Skin of body (tissue), 3 donors: ENCODE measurements at places on chromosomes 3 and 15. TPM values are rescaled to one million over a fixed set of nuclear protein-coding genes. Genes with fewer than 3 reads are reported as not detected.

GRCh38 chr3:38992117-38992760 is 59.5 kb downstream of the SCN11A start:
- DNase-seq: no peak

GRCh38 chr3:172516318-172517214 is 6.7 kb downstream of the TNFSF10 start:
- no peak for DNase-seq

- no peak for DNase-seq
These were observed 1087.4 kb downstream of the AGBL1 start for GRCh38 chr15:87167055-87167454.

DNA sequence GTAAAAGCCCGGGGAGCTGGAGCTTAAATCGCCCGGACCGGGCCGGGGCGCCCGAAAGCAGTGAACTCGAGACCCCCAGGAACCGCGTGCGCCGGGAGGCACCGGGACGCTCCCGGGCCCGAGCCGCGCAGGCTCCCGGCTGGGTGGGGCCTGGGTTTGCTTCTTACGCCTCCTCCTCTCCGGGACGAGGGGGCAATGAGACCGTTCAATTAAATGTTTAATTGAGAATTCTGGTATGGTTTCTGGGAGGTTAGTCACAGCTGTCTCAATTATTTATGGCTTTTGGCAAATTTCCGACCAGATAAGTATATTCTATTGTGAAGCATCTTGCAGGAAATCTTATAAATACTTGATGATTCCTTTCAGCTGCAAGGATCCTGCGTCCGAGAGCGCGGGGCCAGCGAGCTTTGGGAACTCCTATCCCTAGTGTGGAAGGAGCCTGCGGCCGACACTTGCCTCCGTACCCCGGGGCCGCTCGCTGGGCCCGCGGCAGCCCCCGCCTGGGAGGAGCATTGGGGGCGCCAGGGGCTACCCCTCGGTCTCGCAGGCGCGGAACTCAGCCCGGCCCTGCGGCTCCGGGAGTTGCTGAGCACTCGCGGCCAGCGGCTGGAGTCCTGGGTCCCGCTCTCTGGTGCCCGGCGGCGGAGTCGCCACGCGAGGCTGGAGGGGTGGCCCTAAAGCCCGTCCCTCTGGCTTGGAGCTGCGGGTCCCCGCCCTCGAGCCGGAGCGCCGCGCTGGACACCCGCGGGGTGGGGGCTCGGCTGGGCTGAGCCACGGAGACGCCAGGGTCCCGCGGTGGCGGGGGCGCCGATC is 10.3 kb downstream of the ISL2 start:
- no peak for DNase-seq

DNA sequence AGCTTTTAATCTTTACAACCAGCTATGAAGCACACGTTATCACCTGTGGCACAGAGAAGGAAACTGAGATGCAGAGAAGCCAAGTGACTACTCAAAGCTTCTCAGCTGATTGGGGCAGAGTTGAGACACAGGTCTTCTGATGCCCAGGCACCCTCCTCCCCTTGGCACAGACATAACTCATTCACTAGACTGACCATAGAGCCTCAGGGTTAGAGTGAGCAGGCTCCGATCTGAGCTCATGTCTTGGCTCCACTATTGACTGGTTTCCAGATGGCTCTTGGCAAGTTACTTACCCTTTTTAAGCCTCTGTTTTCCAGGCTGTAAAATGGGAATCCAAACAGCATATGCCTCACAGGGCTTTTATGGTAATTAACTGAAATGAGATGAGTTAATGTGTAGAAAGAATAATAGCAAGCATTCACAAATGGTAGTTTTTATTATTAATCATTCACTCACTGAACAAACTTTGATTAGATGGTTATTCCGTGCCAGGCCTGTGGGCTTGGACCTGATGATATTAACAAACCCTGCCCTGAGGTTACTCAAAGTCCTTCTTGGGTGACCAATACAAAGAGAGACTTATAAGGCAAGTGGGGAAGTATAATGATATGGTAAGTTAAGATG is 184.3 kb downstream of the ANXA2 start:
- DNase-seq: no peak

GRCh38 chr3:25335356-25335755 is 92.7 kb upstream of the RARB start:
- no peak for DNase-seq

DNA sequence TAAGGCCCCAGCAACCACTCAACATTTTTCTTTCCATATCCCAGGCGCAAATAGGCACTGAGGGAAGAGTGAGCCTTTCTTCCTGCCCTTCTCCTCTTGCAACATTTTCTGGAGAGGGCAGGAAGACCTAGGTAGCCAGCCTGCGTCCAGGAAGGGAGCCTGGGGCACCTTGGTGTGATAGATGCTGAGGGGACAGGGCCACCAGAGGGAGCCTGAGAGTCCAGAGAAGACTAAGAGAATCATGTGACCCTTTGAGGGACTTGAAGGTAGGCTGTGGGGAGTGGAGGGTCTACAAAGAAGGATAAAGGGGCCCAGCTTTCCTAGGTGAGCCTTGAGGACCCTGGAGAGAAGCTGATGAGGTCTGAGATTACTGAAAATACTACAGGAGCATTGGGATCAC is 346.6 kb downstream of the CNTN6 start:
- no peak for DNase-seq

DNA sequence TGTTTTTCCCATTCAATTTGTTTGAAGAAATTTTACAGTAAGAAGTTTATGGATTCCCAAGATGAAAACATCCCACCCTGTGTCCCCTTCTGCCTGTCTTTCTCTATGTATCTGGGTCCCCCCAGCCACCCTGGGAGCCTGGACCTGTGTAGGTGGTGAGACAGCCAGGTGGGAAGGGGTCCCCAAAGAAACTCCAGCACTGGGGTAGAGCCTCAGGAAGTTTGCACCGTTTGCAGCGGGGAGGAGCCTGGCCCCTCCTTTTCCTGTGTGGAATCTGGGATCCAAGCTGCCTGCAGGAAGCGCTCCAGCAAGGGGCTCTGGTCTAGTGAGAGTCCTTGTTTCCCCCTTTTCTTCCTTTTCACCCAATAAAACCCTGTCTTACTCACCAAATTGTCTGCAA is 49.4 kb upstream of the ITGA11 start:
- DNase-seq: no peak

DNA sequence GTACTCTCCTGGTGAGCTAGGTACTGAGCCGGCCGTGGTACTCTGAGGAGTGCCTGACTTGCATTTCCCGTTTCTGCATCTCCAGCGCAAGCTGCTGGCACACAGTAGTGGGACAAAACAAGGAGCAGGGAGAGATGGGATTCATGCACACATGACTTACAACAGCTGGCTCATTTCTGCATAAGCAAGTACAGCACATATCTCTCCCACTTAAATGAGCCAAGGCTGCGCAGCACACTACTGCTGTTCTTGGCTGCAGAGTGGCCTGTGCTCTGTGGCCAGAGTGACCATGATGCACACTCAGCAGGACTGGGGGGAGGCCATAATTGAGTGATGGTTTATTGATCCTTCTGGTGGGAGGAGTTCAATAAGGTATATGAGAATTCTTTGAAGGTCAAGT is 59.2 kb upstream of the ABHD17C start:
- no peak for DNase-seq

GRCh38 chr15:44033894-44034293 is 161.2 kb downstream of the FRMD5 start:
- no peak for DNase-seq

- DNase-seq: peak; percentile 23
These were observed 457.1 kb upstream of the ADAMTS9 start for GRCh38 chr3:65144791-65145351.

DNA sequence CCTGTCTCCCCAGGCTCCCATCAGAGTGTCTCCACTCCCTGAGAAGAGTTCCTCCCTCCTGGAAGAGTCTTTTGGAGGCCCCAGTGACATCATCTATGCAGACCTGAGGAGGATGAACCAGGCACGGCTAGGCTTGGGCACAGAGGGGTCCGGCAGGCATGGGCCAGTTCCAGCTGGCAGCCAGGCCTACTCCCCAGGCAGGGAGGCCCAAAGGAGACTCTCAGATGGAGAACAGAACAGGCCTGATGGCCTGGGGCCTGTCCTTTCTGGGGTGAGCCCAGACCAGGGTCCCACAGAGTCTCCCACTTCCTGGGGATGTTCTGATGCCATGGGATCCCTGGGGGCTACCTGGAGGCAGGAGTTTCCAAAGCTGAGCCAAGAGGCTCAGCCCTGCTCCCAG is 8.5 kb downstream of the SH2D7 start:
- no peak for DNase-seq

The PIF1 gene
- total RNA-seq: 1.9 TPM

The SATB1 gene
- total RNA-seq: 44.9 TPM

The FAM162A gene
- 20.6 TPM for total RNA-seq

The TM6SF1 gene
- 4.5 TPM for total RNA-seq
